ENCODE measurements at places on chromosomes 5 and 9. TPM values are rescaled to one million over a fixed set of nuclear protein-coding genes. Genes with fewer than 3 reads are reported as not detected.

The LHX2 gene
- total RNA-seq: not detected

The TEK gene
- not detected for total RNA-seq

The PCDHA13 gene
- total RNA-seq: not detected

The CDC20B gene
- not detected for total RNA-seq

The CBY3 gene
- total RNA-seq: not detected

DNA sequence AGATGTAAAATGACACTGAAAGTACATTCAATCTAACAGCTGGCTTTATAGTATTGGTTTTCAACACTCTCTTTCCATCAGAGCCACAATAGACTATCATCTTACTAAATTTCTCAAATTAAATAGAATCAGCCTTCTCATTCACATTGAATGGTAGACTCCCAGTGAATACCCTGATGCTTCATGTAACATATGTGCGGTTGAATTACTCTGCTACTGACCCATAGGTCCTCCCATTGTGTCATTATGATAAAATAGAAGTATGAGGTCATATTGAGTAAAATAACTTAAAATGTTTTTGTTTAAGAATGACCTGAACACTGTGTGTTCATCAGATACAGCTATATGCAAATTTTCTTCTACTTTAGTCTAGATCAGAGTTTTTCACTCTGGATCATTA, 75.9 kb upstream of the ADAMTSL1 start:
- DNase-seq: no peak

DNA sequence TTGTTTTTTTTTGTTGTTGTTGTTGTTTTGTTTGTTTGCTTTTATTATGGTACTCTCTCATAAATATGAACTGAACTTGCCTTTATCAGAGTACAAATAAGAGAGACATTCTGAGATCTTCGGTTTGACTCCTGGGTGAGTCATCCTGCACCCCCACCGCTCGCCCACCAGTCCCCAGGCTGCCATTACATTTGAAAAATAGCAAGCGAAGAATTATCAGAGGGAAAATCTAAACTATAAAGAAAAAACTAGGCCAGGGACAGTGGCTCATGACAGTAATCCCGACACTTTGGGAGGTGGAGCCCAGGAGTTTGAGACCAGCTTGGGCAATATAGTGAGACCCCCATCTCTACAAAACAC, 122.1 kb upstream of the MAP3K1 start:
- DNase-seq: no peak

GRCh38 chr9:124686918-124687317, 84.2 kb downstream of the NR6A1 start:
- no peak for DNase-seq

DNA sequence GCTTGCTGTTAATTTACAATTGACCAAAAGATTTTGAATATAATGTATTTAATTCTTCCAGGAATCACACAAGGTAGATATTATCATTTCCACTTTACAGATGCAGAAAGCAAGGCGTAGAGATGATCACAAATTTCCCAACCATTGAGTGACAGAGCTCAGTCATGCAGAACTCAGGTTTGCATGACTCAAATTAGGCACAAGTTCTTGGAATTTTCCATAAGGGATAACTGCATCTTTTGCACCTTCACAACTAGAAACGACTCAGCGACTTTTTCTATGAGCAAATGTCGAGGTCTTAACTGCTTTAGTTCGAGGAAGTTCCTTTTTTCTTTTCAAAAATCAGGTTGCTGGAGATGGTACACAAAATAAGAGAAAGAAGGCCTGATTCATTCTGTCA, 265.5 kb upstream of the PAPPA start:
- DNase-seq: no peak

GRCh38 chr5:126988021-126988569, 42.3 kb downstream of the MARCHF3 start:
- peak; percentile 85 for DNase-seq

- no peak for DNase-seq
Observed at GRCh38 chr5:168239325-168239724, 52.1 kb upstream of the WWC1 start.

- DNase-seq: no peak
Observed at GRCh38 chr5:11851416-11851815, 52.8 kb downstream of the CTNND2 start.

DNA sequence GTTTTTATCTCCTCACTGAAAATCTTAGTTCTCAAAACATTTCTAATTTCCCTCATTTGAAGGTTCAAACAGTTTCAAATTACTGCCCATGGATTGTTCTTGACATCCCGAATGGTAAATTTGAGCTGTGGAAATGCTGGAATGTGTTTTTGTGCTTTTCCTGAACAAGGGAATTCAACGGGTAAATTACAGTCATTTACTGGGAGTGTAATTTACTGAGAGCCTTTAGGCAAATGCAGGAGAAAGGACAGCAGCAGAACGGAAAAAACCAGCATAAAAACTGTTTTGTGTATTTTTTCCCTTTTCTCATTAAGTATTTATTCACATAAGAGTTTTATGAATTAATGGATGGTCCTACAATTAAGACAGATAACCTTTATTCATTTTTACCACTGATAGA, 139.2 kb downstream of the PBX3 start:
- no peak for DNase-seq

DNA sequence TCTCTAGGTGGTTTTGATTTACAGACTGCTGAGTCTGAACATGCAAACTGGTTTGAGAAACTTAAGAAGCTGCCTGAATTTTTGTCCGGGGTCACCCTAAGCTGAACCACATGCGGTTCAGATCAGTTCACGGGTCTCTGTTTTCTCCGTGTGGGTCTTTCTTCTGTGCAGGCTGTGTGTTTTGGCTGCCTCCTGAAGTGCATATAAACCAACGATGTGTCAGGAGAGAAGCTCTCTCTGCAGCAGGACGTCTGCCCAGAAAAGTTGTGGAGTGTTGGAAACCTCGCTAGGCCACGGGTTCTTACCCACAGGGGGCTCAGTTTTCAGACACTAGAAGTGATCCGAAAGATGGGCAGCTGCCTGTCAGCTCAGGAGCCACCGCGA, 364.2 kb downstream of the IRX2 start:
- DNase-seq: no peak
